Stimulated activated CD4-positive, alpha-beta T cell treated with anti-CD3 and anti-CD28 coated beads, Interleukin-2, amount 100 ng/mL, for 4 hours (primary cell): ENCODE measurements at places on chromosomes 7 and 10.

GRCh38 chr7:140559410-140559809 is 80.1 kb upstream of the MKRN1 start:
- no peak for DNase-seq

- DNase-seq = no peak
Observed at GRCh38 chr7:133512560-133512959, 259.7 kb downstream of the EXOC4 start.

DNA sequence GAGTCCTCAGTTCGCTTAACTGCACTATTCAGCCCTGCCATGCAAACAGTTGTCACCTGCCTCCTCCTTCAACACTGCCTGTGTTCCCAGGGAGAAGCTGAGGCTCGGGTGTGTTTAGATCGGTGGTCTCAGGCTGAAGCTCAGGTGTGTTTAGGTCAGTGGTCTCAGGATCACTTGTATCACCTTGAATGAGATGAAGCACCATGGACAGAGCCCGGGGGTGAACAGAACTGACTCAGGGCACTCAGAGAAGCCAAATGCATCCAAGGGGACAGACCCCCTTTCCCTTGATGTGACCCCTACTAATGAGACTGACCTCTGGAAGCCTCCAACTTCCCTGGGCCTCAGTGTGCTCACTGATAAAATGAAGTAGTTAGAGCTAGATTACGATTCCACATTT is 84.0 kb downstream of the CYTH3 start:
- DNase-seq = no peak

DNA sequence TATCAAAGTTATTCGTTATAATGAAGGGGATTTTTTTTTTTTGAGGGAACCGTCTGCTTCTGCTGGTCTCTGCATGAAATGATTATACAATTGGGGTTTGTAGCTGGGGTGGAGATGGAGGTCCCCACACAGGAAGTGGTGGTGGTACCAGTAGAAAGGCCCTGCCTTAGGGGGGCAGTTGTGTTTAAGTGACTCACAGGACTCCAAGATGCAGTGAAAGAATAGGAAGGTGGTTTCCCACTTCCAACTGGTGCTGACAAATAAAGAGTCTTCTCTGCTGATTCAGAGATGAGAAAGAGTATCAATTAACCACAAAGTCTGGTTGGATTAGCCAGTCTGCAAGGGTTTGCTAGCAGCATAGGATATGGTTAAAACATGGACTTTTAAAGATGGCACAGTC is 376.0 kb downstream of the SORCS3 start:
- no peak for DNase-seq

- no peak for DNase-seq
Observed at GRCh38 chr7:151851782-151852181, 25.1 kb downstream of the PRKAG2 start.

DNA sequence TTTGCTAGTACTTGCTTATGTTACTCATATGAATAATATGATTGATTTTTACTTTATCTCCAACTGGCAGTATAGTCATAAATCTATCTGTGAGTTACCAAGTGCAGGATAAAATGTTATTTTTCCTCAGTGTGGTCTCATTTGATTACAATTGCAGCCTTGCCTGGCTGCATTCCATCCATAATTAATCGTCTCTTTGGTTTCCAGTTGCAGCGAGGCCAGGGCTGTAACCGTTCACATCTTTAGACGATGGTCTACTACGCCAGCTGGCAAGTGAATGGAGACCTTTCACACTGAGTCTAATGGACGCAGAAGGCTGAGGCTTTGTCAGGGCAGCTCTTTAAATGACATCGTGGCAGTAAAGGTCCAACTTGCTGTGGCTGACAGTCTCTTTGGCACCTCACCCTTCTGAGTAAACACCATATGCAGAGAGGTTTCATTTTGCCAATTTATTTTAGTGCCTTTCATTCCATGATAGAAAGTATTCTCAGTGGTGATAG is 84.0 kb downstream of the ARL4A start:
- no peak for DNase-seq

DNA sequence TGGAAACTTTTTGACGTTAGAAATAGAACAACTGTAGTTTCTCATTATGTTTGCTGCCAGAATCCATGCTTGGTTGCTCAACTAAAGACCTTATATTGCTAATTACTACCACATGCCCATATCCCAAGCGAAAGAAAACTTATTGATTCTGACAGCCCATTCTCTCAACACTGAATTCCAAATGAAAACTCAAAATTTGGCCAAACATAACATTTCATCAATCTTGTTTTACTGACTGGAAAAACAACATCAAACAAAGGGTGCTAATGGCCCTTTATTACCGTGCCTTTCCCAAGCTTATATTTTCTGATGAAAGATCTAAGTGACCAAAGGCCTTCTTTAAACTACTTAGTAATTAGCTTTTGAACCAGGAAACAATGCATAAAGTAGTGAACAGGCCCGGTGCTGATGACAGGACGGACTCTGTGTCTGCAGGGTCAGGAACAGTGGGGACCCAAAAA is 531.8 kb downstream of the KCNMA1 start:
- no peak for DNase-seq

GRCh38 chr7:151823566-151824372 is 53.1 kb downstream of the PRKAG2 start:
- DNase-seq = no peak

DNA sequence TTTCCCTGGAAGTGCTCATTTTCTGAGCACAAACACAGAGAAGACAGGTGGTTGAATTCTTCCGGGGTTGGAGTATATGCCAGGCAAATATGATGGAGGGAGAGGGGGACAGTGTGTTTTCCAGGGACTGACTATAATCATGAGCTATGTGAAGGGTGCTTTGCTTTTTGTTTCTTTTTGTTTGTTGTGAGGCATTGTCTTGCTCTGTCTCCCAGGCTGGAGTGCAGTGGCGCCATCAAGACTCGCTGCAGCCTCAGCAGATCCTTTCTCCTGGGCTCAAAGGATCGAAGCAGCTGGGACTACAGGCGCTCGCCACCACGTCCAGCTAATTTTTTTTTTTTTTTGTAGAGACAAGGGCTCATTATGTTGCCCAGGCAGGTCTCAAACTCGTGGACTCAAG is 47.3 kb upstream of the CPN1 start:
- DNase-seq = no peak

- peak; percentile 4 for DNase-seq
Observed at GRCh38 chr7:43905956-43906330, 453 bp downstream of the URGCP start.

- DNase-seq = no peak
Observed at GRCh38 chr10:58243269-58243668, 24.4 kb downstream of the IPMK start.

DNA sequence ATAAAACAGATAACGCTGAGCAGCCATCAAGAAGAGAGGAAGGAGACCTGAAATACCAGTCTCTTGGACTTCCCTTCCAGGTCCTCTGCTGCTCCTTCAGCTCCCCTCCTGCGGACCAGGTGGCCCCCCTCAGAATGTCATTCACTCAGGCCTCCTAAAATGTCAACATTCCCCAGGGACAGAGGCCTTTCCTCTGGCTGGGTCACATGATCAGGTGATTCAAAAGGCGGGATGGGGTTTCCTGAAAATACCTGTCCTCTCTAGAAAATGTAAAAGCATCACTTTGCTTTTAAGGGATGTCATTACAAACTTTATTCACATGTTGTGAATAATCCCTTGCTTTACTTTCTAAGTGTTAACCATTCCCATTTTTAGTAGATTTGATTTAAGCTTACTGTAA is 311.1 kb downstream of the INHBA start:
- no peak for DNase-seq

DNA sequence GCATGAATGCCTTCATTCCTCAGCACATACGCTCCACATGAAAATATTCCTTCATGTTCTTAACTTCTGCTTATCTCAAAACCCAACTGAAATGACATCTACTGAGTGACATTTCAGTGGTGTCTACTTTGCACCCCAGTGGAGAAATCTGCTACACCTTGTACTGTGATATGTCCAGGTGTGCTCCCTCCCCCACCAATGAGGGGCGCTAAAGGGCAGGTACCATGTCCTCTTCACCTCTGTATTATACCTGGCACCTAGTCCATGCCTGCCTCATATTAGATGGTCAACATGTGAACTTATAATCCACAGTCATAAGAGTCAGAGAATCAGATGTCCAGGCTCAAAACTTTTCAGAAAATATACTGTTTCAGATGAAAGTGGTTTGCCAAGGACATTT is 2.1 kb downstream of the PAXIP1 start:
- no peak for DNase-seq

- no peak for DNase-seq
Observed at GRCh38 chr10:4001811-4002210, 216.8 kb upstream of the KLF6 start.

- no peak for DNase-seq
Observed at GRCh38 chr7:87027900-87028299, 31.6 kb downstream of the ELAPOR2 start.

GRCh38 chr10:68156373-68157185 is 47.3 kb downstream of the MYPN start:
- peak; percentile 38 for DNase-seq

GRCh38 chr7:158299607-158300006 is 288.0 kb downstream of the PTPRN2 start:
- DNase-seq = no peak

GRCh38 chr10:33669904-33670303 is 335.4 kb upstream of the NRP1 start:
- DNase-seq = no peak

DNA sequence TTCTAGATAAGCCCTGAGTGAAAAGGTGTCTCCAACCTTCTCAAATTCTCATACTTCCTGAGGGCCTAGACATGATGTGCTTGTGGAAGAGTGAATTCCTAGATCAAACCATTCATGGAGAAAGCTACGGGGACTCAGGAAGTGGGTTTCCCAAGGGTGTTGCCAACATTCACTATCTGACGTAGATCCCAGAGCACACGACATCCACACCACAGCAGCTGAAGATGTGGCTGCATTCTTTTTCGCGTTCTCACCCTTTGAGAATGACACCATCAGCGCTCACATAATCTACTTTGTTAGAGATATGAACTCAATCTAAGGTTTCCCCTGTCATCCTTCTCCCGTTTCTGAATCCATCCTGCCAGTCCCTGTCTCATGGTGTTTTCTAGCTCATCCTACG is 290.8 kb downstream of the DNAJB6 start:
- no peak for DNase-seq

- DNase-seq = no peak
Observed at GRCh38 chr10:3366735-3367405, 194.3 kb upstream of the PITRM1 start.

GRCh38 chr10:5482016-5482415 is 17.4 kb downstream of the CALML5 start:
- DNase-seq = no peak

- DNase-seq = no peak
Observed at GRCh38 chr10:92916433-92916832, 68.1 kb downstream of the EXOC6 start.

DNA sequence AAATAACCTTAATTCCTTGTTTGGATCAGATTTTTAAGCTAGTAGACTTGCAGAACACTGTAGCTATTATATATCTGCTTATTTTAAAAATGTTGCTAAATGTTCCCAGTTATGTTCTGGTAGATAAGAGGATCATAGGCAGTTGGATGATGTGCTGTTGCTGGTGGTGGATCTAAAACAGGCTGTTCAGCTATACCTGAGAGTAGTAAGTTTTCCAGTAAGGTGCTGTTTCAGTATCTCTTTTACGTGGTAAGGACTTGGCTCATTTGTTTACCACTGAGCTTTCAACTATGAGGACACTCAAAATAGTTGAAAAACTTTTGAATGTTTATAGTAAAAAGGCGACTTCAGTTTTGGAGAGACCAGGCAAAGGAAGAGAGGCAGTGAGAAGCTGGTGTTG is 180.9 kb downstream of the CDK14 start:
- no peak for DNase-seq

DNA sequence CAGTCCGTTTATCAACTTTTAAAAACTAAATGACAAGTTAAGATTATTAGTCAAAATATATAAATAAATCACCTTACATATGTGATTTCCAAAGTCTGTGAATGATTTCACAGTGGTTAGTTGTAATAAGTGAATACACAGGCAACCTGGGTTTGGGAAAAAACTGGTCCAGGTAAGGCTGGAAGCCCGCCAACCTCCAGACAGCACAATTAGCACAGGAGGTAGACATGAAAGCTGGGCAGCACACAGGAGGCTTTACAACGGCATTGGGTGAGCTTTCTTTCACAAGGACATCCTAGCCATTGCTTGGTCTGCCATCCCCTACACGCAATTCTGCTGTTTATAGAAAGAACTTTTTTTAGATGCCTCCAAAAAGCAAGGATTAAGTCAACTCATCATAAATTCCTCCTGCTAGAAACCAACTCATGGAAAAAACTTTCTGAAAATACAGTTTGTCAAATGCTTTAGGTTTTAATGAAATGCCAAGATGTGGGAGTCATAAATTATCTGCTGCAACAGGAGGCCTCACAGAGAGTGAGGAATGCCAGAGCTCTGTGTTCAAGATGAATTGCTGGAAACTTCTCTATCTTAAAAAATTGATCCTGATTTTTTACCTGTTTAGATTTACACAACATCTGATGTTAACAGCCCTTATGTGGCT is 346.8 kb upstream of the NFE2L3 start:
- DNase-seq = no peak

DNA sequence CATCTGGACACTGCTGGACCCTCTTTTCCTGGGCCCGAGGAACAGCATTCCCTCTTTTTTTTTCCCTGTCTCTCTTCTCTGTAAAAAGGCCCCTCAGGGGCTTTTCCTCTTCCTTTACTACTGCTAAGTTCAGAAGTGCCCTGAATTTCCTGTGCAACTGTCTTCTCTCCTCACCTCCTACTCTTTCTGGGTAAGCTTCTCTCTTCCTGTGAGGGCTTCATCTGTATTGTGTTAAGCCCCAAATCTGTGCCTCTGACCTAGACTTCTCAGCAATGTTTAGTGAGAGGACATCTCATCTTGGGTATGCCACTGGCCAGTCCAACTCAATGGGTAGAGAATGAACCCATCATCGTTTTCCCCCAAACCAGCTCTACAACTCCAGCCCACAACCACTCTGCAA is 174.2 kb downstream of the PTEN start:
- DNase-seq = no peak

DNA sequence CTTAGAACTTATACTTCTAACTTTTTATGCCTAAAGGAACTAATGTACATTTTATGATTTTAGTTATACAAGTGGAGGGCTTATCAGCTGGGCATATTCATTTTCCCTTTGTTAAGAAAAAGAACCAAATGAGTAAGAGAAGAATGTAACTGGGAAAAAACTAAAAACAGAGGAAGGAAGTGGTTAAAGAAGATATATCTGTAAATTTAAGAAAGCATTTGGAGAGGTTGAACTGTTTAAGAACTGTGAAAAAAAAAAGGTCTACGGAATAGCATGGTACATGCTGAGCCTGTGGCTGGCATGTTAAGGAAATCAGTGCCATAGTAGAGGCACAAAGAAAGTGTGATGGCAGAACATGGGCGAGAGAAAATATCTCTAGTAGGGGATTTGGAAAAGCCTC is 6.2 kb downstream of the MDFIC start:
- DNase-seq = no peak

DNA sequence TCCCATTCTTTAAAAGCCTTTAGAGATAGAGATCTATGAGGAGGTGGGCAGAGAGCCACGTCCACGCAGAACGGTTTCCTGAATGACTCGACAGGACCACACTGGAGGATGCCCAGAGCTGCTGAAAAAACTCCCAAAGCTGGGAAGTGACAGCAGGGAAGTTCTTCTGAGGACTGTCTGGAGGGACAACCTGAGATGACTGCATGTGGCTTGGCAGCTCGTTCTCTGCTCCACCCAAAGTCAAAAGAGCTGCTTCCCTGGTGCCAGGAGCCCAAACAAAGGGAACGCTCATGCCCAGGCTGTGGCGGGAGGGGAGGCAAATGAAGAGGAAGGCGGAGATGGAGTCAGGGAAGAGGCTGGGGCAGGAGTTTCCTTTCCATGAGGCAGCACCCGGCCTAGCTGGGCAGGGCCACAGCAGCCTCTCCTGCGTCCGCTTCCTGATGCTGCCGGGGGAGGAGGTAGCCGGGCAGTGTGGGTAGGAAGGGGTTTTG is 95.4 kb downstream of the CCDC3 start:
- DNase-seq = no peak
